ENCODE measurements at places on chromosomes 2 and 18. TPM values are rescaled to one million over a fixed set of nuclear protein-coding genes. Genes with fewer than 3 reads are reported as not detected.

GRCh38 chr2:190136259-190136658, 73.7 kb upstream of the MSTN start:
- DNase-seq, result no peak

- DNase-seq, result peak; percentile 25
These were observed 32.6 kb downstream of the NAPG start for GRCh38 chr18:10558243-10558966.

- no peak for DNase-seq
These were observed 23.8 kb upstream of the TEX44 start for GRCh38 chr2:231568785-231569435.

- DNase-seq, result no peak
These were observed 346.8 kb upstream of the TCF4 start for GRCh38 chr18:55934821-55935220.

DNA sequence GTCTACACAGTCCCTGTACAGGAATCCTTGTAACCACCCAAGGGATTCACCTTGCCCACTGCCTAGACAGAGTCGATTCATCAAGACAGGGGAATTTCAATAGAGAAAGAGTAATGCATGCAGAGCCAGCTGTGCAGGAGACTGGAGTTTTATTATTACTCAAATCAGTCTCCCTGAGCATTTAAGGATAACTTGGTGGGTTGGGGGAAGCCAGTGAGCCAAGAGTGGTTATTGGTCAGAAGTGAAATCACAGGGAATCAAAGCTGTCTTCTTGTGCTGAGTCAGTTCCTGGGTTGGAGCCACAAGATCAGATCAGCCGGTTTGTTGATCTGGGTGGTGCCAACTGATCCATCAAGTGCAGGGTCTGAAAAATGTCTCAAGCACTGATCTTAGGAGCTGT, 17.8 kb upstream of the FAM98A start:
- no peak for DNase-seq

MCFD2 gene
- total RNA-seq, result 137 TPM

DNA sequence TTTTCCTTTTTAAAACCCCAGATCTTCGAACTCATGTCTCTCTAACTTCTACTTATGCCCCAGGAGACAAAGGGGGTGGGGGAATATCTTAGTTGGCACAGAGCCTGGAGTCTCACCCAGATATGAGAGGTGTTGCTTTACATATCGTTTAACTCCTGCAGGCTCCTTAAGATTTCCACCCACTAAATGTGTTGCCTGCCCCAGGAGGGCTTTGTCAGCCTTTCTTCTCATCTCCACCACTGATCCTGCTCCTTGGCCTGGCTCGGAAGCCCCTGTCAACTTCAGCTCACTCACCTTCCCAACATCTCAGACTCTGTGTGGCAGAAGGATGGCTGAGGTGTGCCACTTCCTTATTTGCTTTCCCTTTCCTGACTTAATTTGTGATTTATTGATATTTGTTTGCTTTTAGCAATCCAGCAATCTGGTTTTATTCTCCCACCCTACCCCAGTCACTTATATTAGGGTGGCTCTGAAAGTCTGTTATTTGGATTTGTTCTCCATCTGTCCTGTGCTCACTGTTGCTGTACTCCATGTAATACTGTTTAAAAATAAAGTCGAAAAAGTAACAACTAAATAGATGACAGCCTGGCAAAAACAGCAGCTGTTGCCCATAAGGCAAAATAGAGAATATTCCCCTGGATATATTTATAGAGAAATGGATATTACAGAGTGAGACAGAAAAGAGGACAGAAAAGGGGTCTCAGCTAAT, 200.6 kb downstream of the ZBTB7C start:
- DNase-seq, result no peak

DNA sequence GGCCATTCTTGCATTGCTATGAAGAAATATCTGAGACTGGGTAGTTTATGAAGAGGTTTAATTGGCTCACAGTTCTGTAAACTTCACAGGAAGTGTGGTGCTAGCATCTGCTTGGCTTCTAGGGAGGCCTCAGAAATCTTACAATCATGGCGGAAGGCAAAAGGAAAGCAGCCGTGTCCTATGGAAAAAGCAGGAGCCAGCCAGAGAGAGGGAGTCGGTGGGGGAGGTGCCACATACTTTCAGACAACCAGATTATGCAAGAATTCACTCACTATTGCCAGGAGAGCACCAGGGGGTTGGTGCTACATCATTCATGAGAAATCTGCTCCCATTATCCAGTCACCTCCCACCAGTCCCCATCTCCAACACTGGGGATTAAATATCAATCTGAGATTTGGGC, 64.1 kb downstream of the CPS1 start:
- DNase-seq, result no peak

GRCh38 chr18:45463451-45463850, 151.8 kb upstream of the SLC14A2 start:
- DNase-seq, result no peak

GRCh38 chr2:8119782-8120505, 561.9 kb upstream of the ID2 start:
- no peak for DNase-seq

- DNase-seq, result peak; percentile 65
These were observed 2.0 kb upstream of the ECEL1 start for GRCh38 chr2:232489516-232490220.

DNA sequence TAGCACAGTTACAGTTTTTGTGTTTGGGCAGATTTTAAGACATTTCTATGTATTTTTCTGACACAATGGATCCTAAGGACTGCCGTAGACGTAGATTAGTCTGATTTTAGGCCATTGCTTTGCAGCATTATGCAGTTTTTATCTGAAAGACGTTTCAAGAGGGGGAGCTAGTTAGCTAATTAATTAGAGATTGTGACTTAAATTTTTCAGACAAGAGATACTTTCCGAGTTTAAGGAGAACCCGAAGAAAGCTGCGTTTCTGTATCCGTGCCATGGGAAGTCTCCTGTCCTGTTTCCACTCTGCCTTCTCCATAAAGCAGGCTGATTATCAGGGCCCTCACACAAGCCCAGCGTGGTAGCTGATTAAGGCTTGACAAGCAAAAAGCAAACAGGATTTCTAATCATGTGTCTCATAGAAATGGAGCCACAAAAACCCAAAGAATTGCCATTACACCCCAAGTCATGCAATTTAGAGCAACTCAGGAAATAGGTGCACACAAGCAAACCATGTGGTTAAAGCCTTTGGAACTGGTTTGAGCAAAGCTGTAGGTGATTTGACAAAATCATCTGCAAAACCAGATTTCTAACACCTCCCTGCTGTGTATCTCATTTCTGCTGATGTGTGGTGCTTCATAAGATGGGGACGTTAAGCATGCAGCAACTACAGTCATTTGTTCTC, 808.1 kb downstream of the RNF144A start:
- DNase-seq, result no peak

GRCh38 chr2:151753540-151753939, 19.3 kb upstream of the NEB start:
- no peak for DNase-seq

DNA sequence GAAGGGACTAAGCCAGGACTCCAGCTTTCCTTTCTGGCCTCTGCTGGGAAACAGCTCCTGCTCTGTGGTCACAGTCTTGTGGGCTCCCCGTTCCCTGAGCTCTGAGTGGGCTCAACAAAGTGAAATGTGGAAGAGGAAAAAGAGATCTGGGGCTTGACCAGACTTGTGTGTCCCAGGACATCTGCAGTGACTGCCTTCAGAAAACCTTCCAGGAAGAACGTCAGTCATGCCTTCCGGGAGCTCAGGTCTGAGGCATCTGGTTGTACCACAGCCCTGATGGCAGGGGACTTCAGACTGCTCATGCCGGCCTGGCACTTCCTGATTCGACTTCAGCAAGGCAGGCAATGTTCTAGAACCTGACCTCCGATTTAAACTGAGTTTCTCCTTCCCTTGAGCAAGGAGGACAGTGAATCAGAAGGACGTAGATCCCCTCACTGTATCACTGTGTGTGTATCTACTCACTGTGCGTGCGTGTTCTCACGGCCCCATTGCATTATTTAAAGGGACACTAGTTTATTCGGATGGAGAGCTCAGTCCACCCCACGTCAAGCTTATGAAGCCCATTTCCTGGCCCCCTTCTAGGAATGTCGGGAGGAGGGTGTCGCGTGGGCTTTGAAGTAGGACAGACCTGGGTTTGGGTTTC, 548 bp upstream of the FBLN7 start:
- DNase-seq, result no peak

GALNT14 gene
- total RNA-seq, result 1.1 TPM

GRCh38 chr2:240555541-240556250, 2.1 kb downstream of the ANKMY1 start:
- DNase-seq, result no peak

GRCh38 chr2:215707608-215708007, 271.7 kb upstream of the FN1 start:
- no peak for DNase-seq

DNA sequence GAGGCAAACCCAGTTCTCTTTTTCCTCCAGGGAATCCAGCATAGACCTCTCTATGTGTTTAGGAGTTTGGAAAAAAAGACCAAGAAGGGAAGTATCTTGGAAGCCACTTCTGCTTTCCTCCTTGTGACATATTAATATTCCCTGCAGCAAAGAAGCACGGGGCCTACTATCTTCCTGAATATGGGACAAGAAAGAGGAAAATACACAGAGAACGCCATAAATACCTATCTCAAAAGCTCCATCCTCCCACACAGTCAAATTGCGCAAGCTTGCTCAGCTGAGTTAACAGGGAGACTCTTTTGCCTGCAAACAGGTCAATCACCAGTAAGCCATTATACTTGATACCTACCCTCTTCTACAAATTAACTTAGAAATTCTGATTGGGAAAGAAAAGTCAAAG, 16.7 kb upstream of the RAPH1 start:
- DNase-seq, result no peak

DNA sequence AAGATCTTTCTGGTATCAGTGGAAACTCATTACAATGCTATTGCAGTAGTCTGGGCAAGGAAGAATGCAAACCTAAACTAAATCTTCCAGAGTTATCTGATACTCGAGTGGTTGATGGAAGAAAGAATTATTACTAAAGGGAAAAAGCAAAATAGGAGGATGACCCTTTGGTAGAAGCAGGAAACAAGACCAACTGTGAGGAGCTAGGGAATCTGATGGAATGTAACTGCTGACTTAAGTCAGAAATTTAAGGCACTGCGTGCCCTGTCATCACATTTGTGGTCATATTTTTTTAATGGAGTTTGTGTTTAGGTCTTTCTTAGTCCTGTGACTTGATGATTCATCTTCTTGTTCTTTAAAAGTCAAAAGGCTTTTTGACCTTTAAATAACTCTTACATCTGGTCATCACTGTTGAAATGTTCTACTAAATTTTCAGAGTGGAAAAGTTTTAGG, 36.5 kb upstream of the ARMC9 start:
- DNase-seq, result no peak

MFSD6 gene
- total RNA-seq, result 13.5 TPM

- no peak for DNase-seq
These were observed 159.0 kb upstream of the RASGRP3 start for GRCh38 chr2:33317369-33318007.
